ENCODE measurements at places on chromosomes 4 and X.

GRCh38 chr4:28508636-28509035 lies 1648.0 kb downstream of the STIM2 start:
- no peak for DNase-seq

DNA sequence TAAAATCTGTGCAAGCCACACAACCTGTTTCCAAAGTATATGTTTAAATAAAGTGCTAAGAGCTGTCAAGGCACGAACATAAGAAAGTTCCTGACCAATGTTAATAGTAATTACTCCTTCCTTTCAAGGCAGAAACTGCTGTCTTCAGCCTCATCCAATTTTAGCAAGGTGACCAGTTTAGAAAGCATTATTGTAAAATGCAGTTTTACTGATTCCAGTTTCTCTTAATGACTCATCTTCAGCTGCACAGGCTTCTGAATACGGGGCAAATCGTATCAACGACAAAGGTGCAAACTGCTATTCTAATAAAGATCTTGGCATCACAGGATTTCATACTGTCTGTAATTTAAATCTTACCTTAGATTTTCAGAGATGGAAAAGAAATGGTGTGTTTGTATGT lies 87.5 kb downstream of the PPP3CA start:
- DNase-seq = no peak

DNA sequence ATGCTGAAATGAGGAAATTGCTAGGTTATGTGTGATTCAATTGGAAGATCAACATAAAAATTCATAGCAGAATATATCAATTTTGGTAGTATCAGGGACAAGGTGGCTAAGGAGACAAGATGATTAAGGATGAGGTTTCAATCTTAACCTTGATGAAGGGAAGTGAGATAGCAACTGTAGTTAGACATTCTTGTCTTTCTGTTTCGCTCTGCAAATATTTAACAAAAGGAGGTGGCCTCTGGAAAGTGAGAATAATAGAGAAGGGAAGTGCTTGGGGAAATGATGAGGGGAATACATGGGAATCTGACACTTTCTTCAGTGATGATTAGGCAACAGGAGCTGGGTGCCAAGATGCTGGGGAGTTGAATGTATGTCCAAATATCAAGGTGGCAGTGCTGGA lies 337.1 kb upstream of the PUDP start:
- DNase-seq = no peak

DNA sequence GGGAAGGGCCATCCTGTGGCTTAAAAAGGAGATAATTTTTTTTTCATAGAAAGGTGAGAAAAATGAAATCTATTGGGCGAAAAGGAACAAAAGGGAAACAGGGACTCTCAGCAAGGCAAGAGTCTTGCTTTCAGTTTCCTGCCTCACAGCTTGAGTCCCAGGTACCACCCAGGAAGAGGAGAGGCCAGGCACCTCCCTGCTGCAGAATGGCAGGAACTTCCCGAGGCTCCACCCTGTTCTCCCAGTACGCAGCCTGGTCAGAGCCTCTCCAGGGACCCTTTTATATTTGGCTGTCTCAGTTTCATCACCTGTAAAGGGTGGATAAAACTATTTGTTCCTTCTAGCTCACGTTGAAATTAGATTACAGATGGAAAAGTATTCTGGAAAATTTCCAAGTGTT lies 33.8 kb downstream of the UCHL1 start:
- no peak for DNase-seq

- no peak for DNase-seq
Observed at GRCh38 chr4:171602638-171603355, 210.4 kb upstream of the GALNTL6 start.

- no peak for DNase-seq
Observed at GRCh38 chr4:182831376-182831775, 85.8 kb downstream of the DCTD start.

GRCh38 chr4:4704267-4704666 lies 155.2 kb upstream of the MSX1 start:
- DNase-seq = no peak

Data from activated gamma-delta T cell treated with Interleukin-2 at 50 U/mL for 16 hours (primary cell).